SJSA1 (cell line): ENCODE measurements at places on chromosomes 7 and 10. TPM values are rescaled to one million over a fixed set of nuclear protein-coding genes. Genes with fewer than 3 reads are reported as not detected.
A peak's percentile ranks its signal among the peaks of the same experiment; 100 is the strongest.

GRCh38 chr7:35894721-35895120, 93.9 kb downstream of the SEPTIN7 start:
- no peak for DNase-seq

DNA sequence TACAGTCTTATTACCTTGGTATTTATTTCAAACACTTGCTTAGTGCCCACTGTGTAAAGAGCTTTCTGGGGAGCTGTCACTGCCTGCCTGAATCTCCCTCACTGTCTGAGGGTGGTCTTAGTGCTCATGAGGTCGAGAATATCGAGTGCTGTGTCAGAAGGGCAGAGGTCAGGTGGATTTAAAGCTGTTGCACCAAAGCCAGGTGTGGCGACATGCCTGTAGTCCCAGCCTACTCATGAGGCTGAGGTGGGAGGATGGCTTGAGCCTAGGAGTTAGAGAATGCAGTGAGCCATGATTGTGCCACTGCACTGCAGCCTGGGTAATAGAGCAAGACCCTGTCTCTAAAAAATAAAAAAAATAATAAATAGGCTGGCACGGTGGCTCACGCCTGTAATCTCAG, 20.9 kb downstream of the CCM2 start:
- no peak for DNase-seq

GRCh38 chr7:101543242-101543766, 85.8 kb downstream of the MYL10 start:
- no peak for DNase-seq

DNA sequence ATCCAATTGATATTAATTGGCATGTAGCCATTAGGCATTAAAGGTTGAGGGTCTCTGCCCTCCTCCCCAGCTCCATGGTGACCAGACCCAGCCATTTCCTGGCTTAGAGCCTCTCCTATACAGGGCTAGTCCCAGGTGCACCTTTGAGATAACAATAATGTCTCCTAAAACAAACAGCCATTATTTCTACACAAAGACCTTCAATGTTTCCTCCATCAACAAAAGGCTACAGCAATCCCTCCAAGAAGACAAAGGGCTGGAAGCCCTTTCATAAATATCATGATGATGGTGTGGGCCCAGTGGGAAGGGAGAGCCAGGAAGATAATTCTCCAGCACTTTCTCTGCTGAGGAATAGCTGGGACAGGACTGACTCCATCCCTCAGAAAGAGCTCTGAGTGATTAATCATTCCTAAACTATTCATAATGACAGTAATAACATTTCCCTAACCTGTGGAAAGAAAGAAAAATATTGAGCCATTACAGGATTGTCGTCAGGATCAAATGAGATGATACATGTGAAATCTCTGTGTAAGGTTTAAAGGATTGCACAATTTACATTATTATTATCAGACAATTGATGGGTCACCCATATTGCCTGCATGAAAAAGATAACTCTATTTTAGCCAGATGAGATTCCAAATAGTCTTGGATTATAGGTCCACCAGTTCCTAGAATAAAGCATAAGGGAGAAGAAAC, 10.2 kb downstream of the PKD2L1 start:
- no peak for DNase-seq

DNA sequence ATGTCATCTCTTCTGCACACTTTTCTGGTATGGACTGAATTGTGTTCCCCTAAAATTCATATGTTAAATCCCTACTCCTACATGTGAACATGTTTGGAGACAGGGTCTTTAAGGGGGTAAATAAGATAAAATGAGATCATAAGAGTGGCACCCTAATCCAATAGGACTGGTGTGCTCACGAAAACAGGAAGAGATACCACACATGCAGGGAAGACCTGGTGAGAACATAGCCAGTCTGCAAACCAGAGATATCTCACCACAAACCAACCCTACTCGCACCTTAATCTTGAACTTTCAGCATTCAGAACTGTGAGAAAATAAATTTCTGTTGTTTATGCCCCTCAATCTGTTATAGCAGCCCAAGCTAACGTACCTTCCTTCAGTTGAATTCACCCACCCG, 51.8 kb downstream of the VWDE start:
- no peak for DNase-seq

DNA sequence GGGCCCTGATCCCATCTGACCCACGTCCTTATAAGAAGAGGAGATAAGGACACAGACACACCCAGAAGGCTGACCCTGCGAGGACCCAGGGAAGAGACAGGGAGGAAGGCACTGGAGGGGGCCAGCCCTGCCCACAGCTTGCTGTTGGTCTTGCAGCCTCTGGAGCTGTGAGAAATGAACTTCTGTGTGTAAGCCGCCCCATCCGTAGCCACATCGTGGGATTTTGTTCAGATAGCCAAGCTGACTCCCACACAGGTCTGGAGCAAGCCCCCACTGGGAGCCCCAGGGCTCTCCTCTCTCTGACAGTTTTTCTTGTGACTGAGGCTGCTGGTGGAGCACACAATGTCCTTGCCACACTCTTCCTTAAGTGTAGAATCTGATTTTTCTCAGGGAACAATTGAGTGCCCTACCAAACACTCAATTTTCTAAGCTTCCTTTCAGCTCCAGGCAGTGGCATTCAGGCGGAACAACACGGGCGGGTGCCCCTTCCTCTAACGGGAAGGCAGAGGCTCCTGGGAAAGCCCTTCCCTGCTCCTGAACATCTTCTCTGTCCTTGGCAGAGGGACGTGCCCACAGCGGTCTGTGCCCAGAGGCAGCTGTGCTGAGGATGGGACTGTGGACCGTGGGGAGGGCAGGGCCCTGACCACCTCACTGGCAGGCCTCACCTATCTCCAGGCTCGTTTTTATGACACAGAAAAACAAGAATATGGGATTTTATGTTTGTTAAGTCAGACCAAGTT, 160.6 kb upstream of the SHH start:
- DNase-seq, result no peak

DNA sequence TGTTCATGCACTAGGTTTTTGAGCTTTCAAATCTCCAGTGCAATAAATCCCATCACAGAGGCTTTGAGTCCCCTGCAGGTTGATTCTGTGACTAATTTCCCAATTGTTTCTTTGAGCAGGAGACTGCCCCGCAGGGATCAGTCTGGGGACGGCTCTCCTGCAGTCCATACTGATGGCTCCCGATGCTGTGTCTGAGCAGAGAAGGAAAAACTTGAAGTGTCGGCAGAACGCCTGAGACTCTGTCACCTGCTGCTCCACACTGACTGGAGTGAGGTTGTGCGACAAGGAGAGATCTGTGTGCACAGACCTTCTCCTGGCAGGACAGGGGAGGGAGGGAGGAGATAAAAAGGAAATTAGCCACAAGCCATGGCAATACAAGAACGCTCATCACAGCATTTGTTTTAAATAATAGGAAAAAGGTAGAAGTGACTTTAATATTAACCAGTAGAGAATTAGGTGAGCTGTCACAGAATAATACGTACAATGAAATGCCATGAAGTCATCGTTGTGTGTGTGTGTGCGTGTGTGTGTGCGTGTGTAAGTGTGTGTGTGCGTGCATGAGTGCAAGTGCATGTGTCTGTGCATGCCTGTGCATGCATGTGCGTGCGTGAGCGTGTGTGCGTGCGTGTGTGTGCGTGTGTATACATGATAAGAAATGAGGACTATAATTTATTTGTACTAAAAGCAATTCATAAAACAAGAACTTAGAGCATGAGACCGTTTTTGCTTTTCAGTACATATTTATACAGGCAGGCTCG, 38.2 kb downstream of the HTR5A start:
- DNase-seq, result no peak

DNA sequence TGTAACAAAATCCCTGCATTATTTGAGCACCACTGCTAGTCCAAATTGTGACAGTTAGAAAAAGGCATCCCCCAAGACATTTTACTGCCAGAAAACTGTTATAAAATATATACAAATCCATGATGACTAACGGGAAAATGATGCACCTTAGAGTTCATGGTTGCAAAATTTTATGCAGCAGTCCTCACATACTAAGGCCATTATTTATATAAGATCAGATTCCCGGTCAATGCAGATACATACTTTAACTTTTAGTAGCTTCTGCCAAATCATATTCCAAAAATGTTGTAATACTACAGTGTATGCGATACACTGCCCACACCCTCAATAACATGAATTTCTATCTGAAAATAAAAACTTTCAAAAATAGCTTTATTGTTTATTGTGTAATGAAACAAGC, 239.9 kb upstream of the ZNF32 start:
- DNase-seq, result peak; percentile 86

- no peak for DNase-seq
These were observed 127.9 kb upstream of the SEM1 start for GRCh38 chr7:96837593-96837992.

GRCh38 chr10:132942101-132943057, at the start of gene CFAP46:
TSS of gene CFAP46 (minus strand) at chr10:132942570. CDS start at chr10:132942484, 86 bp downstream.
- peak; percentile 61 for DNase-seq

- no peak for DNase-seq
These were observed 123.5 kb downstream of the ARHGAP22 start for GRCh38 chr10:48481385-48481784.

DNA sequence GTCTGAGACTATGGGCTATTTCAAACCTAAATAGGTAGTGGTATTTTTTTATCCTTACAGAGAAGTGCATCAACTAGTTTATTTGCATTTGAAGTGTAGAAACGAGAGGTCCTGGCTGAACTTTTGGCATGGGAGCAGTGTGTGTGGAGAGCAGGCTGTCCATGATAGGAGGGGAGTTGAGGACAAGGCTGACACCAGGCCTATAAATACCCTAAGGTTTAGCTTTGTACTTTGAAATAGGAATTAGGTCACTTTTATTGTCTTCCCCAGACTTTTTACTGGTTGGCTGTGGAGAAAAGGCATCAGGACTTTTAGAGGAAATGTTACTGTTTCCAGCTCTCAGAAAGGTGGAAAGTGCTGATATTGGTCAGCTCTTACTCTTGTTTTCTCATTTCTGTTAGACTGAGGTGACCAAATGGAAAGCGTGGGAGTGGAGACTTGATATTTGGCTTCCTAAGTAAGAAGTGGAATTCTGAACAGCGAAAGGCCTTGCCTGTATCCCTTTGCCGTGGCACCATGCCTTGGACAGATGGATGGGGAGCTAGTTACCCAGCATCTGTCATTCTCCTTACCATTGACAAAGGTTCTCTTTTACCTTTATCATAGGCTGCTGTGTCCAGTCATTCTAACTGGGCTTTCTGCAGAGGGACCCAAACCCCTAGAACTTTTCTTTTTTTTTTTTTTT, 46.0 kb downstream of the GBF1 start:
- DNase-seq, result no peak

DNA sequence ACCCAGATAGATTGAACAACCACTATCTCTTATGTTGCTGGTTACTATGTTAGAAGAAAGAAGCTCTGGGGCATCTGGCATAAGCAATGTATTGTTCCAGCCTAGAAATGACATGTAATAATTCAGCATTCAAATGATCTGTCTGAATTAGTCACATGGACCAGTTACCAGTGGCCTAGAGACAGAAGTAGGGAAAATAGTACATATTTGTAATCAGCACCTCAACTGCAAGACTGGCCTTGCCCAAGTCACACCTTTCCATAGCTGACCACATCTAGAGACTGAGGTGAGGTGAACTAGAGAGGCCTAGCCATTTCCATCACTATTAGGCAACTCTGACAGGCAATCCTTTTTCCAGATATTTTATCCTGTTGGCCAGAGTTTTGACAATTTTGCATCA, 315.6 kb upstream of the KCND2 start:
- no peak for DNase-seq

GRCh38 chr10:131312478-131312836, 936 bp upstream of the TCERG1L start:
- DNase-seq, result no peak

GRCh38 chr10:12914111-12914510, 87.4 kb downstream of the CCDC3 start:
- no peak for DNase-seq

- no peak for DNase-seq
These were observed 65.6 kb downstream of the ZEB1 start for GRCh38 chr10:31384589-31384949.

DNA sequence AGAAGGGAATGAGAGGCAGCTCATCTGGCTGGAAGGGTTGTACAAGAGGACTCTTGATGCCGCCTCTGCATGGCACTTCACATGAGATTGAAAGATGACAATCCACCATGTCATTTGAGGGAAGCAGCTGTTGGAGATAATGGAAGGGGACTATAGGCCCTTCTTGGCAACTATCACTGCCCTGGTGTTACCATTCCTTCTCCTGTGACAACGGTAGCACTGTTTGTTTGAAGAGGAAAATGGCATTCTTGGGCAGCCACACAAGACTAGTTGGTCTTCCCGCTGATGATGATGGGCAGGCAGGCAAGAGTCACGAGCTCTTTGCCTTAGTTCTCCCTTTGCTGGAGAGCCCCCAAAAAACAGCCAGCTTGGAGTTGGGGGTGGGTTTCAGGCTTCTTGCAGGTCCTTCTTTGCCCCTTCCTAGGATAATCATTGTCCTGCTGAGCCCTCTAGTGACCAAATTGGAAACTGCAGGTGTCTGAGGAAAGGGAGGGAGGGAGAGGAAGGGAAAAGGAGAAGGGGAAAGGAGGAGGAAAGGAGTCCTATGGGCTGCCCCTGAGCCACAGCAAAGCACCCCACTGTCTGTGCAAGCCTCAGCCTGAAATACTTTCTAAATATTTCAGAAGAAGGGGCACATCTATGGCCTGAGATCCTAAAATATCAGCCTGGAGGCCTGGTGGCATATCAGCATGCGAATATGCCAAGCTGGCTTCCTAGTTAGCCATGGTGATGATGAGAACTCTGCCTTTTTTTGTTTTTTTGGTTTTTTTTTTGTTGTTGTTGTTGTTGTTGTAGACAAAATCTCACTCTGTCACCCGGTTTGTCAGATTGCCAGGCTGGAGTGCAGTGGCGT, 165.6 kb upstream of the KMT2E start:
- DNase-seq, result peak; percentile 51

- no peak for DNase-seq
These were observed 4.0 kb upstream of the CAMK2G start for GRCh38 chr10:73878365-73878764.

- no peak for DNase-seq
These were observed 278.6 kb upstream of the HABP2 start for GRCh38 chr10:113274176-113274829.

DNA sequence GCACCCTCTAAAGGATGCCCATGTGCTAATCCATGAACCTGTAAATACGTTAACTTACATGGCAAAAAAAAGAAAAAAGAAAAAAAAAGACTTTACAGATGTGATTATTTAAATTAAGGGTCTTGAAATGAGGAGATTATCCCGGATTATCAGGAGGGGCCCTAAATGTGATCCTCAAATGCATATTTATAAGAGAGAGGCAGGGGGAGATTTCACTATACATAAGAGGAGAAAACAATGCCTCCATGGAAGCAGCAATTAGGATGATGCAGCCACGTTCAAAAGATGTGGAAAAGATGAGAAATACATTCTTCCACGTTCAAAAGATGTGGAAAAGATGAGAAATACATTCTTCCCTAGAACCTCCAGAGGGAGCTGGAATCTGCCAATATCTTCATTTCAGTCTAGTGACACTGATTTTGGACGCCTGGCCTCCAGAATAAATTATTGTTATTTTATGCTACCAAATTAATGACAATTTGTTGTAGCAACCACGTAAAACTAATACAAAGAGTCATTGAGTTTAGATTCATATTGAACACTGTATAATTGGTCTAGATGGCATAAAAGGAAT, 328.4 kb upstream of the GNAI1 start:
- no peak for DNase-seq

GRCh38 chr7:17915796-17916195, 24.5 kb downstream of the SNX13 start:
- DNase-seq, result no peak

The HMX2 gene
- total RNA-seq, result 0.38 and 0.61 TPM in 2 replicates

The AKR1C2 gene
- total RNA-seq, result 0.18 TPM in 1 of 2 replicates, not detected in the other

The RPEL1 gene
- total RNA-seq, result 0.13 TPM in 1 of 2 replicates, not detected in the other

The PRSS37 gene
- not detected in 2 replicates for total RNA-seq

The EGR2 gene
- total RNA-seq, result not detected in 2 replicates

The TAS2R16 gene
- not detected in 2 replicates for total RNA-seq

The SYT15 gene
- 5.2 and 8.6 TPM in 2 replicates for total RNA-seq

The VAX1 gene
- total RNA-seq, result not detected in 2 replicates

The GPR146 gene
- total RNA-seq, result 0.08 and 0.72 TPM in 2 replicates

The CAMK2G gene
- total RNA-seq, result 12.5 and 17.6 TPM in 2 replicates

The GPR26 gene
- total RNA-seq, result not detected in 2 replicates
